Cortex of kidney (tissue), 1 donor: ENCODE measurements at places on chromosomes 5 and 9.

GRCh38 chr5:63963080-63963735 lies 963 bp upstream of the HTR1A start:
- no peak for DNase-seq

GRCh38 chr5:170286386-170286925 lies 11.1 kb downstream of the LCP2 start:
- no peak for DNase-seq

- no peak for DNase-seq
Measured at GRCh38 chr5:126801992-126802294, 25.0 kb downstream of the LMNB1 start.

DNA sequence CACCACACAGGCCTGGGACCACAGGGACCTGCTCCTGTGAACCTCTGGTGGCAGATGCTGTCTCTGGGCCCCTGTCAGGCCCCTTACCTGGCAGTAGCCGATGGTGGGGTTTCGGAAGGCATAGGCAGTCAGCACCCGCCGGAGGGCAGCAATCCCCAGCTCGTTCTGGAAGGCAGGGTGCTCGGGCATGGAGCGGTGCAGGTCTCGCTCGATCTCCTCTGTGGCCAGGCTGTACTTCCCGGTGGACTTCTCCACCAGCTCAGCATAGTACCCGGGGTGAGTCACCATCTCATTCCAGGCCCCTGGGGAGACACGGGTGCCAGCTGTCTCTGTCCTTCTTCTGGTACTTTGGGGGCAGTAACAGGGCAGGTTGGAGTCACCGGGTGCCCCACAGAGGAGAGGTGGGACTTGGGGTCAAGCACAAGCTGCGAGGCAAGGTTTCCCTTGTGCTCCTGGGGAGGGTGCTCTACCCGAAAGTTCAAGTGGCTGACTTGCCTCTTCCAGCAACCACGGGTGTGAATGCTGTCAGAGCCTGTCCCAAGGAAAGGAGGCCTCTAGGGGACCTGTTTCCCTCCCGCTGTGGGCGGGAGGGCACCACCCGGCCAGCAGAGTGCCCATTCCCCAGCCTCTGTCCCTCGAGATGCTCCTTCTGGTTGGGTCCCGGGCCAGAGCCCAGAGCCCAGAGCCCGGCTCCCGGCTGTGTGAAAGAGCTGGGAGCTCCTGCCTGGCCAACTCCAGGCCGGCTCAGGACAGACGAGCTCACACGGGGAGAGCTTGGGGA lies 19.8 kb upstream of the MRNIP start:
- DNase-seq = no peak

DNA sequence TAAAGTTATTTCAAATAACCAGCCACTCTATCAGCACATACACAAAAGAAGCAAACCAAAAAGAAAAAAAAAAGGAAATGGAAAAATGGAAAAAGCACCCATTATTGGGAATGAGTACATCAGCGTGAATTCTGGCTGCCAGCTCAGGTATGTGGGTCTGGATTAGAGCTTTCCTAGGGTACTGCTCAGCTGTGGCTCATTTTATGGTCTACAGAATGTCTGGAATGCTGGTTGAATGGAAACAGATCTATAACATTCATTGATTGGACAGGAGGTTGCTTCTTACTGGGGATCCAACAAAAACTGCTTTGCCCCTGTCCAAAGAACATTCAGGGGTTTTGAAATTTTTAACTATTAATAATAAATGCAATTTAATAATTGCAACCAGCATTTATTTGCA lies 3.9 kb upstream of the CAST start:
- no peak for DNase-seq

DNA sequence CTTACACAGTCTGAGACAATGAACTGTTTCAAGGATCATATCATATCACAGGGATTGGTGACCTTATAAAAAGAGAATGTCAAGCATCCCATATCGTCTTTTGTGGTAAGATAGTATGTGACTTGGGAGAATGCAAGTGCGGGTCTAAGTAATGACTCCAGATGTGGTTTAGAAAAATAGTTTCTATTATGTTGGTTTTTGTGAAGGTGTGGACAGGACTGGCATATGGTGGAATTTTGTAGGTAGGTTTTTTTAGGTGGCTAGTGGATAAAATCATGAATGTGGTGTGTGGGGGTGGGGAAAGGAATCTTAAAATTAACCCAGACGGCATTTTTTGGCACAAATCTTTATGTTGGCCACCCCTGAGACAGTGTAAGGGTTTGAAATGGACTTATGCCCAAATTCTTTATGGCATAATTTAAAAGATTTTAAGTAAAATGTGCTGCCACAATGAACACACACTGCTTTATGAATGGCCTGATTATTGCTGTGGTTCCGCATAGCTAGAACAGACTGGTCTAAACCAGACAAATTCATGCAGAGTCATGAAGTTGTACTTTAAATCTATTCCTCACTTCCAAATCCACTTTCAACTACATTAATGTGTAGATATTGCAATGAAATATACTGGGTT lies 204.8 kb upstream of the HAPLN1 start:
- no peak for DNase-seq
